Type B pancreatic cell (in vitro differentiated cells): ENCODE measurements at places on chromosomes 2 and 18. TPM values are rescaled to one million over a fixed set of nuclear protein-coding genes. Genes with fewer than 3 reads are reported as not detected.

The ZNF236 gene
- total RNA-seq: 14.3 and 20.2 TPM in 2 replicates

The CROCC2 gene
- total RNA-seq: 0.68 and 0.98 TPM in 2 replicates

The CDK5R2 gene
- total RNA-seq: 5.9 and 10.0 TPM in 2 replicates

The DYNAP gene
- total RNA-seq: not detected in 2 replicates

The NT5C1B gene
- not detected in 2 replicates for total RNA-seq
